ENCODE measurements at places on chromosomes 2 and 18.
A peak's percentile ranks its signal among the peaks of the same experiment; 100 is the strongest.

- DNase-seq = no peak
Measured at GRCh38 chr18:26436176-26437051, 111.9 kb downstream of the KCTD1 start.

DNA sequence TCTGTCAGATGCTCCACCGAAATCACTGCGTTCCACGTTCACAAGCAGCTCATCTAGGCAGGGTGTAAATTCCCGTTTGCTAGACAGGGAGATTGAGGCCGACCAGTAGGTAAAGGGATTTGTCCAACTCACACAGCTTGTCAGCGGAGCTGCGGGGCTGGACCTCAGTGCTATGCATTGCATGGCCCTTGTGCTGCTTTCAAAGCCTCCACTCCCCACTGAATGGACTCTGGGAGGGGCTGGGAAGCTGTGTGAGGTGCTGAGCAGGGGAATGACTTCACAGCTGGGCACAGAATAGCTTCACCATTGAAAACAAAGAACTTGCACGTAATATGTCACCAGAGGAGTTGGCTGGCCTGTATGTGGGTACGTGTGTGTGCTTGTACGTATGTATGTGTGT lies 21.4 kb downstream of the CELF4 start:
- DNase-seq = no peak

DNA sequence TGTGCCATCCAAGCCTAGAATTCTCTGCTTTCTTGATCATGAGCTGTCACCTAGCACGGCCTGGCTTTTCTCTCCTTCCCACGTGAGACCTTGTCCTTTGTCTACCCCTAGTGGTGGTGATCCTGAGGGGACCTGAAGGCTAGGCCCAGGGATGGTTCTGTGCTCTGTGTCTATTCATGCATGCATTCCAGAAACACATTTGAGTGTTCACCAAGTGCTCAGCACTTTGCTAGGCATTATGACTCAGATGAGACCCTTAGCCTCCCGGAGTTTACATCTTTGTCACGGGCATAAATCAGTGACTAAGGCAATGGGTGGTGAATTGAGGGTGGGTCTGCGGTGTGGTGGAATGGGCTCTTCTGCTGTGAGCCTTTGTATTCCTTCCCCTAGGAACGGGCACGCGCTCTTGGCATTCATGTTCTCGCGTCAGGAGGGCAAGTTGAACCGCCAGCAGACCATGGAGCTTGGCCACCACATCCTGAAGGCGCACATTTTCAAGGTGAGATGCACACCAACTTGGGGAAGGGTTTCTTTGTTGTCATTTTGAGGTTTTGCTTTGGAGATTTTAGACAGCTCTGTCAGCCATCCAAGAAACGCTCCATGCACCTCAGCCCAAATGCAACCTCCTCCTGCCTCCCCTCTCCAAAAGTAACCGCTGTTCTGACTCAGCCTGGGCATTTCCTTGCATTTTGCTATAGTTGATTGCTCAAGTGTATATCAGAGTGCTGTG lies 100.9 kb downstream of the WDSUB1 start:
- peak; percentile 34 for DNase-seq

DNA sequence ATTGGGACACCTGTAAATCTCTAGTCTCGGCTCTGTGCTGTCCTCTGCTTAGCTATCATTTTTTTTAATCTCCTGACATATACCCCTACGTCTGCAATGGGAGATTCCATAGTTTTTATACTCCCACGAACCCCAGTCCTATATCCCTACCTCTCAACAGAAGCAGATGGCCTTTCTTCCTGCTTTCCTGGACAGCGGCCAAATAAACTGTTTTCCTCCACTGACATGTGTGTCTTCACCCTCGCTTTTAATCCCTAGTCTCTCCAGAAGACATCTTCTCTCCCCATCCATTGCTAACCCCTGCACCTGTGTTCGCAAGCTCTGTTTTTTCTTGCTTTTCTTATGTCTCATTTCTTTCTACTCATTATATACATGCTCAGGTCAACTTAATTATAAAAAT lies 395.4 kb downstream of the EPHA4 start:
- DNase-seq = no peak

GRCh38 chr2:145807968-145808367 lies 1288.0 kb upstream of the ZEB2 start:
- no peak for DNase-seq

DNA sequence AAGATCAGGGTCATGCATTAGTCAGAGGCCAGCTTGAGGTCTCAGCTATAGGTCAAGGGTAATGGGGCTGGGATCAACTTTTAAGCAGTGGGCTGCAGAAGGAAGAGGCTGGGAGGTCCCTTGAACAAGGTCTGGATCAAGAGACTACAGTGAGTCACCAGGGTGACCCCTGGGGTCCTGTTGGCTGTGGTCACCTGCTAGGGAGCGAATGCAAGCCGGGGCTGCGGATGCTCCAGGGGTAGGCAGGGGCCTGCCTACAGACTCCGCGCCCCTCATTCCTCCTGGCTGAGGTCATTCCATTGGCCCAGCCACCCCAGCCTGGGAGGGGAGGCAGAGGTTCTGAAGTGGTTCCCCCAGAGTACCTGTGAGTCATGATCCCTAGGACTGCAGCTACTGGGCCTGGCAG lies 110.4 kb downstream of the CYP26B1 start:
- DNase-seq = no peak

- no peak for DNase-seq
Measured at GRCh38 chr18:9810299-9810698, 75.5 kb upstream of the TXNDC2 start.

DNA sequence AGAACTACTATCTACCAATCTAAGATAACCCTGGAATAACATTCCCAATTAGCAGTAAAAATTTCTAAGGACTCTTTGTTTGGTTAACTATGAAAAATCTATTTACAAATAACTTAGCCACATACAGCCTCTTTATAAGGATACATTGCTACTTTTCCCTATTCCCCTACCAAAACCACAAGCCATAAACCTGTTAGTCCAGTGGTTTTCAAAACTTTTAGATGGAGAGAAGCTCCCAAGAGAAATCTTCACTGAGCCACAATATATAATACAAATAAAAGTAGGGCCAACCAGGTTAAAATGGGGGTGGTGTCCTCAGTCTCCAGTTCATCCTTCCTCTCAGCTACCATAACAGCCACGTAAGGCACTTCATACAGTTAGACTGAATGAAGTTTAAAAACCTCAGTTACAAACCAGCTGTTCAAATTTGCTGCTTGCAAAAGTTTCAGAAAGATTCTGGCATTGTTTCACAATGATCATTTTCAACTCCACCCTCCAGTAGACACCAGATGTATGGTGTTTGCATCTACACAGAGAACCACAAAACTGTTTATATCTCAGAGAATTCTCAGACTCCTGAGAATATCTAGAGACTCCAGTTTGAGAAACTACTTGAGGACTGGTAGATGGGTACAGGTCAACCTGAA lies 26.0 kb downstream of the SOS1 start:
- no peak for DNase-seq

DNA sequence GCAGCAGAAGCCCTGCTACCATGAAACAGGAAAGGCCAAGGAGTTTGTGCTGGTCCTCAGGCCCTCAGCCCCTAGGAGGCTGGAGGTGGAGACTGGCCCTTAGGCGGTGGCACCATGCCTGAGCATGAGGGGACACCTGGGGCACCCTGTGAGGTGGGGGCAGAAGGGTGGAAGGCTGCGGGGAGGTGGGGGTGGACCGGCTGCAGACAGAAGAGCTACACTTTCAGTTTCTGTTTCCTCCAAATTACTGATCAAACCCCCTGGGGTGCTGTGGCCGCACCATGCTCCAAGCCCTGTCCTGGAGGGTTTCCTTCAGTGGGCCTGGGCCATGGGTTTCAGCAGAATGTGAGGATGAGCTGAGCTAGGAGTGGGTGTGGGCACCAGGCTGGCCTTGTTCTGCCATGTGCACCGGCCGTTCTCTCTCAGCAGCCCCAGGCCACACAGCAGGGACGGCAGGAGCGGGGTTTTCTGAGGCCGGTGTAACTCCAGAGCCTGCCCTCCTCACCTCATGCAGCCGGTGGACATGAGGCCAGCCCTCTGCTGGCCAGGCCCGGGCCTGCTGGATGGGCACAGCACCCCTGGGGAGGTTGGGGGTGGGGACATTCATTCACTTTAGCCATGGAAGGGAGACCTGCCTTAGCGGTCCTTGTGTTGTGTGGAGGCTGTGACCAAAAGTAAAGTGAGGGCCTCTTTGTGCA lies 51.5 kb downstream of the PLEKHB2 start:
- peak; percentile 3 for DNase-seq

DNA sequence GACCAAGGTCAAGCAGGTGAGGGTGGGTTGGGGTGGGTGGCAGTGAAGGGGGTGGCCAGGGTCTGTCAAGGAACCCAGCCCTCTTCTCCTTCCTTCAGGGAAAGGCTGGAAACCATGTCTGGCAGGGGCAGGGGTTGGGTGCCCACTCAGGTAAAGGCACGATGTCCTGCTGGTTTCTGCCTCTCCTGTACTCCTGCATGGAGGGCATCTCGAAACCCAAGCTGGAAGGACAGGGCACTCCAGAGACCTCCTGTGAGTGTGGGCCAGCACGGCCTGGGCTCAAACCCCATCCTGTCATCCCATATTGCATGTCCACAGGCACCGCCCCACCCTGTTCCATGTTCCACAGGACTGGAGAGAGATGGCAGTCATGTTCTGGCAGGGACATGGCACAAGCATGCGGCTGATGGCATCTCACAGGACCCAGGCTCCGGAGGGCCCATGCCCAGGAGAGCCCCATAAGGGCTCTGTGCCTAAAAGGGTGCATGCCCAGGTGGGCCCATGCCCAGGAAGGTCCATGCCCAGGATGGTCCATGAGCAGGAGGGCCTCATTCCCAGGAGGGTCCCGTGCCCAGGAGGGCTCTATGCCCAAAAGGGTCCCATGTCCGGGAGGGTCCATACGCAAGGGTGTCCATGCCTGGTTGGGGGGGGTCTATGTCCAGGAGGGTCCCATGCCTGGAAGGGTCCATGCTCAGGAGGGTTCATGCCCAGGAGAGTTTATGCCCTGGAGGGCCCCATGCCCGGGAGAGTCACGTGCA lies 6.4 kb downstream of the GPR35 start:
- no peak for DNase-seq

DNA sequence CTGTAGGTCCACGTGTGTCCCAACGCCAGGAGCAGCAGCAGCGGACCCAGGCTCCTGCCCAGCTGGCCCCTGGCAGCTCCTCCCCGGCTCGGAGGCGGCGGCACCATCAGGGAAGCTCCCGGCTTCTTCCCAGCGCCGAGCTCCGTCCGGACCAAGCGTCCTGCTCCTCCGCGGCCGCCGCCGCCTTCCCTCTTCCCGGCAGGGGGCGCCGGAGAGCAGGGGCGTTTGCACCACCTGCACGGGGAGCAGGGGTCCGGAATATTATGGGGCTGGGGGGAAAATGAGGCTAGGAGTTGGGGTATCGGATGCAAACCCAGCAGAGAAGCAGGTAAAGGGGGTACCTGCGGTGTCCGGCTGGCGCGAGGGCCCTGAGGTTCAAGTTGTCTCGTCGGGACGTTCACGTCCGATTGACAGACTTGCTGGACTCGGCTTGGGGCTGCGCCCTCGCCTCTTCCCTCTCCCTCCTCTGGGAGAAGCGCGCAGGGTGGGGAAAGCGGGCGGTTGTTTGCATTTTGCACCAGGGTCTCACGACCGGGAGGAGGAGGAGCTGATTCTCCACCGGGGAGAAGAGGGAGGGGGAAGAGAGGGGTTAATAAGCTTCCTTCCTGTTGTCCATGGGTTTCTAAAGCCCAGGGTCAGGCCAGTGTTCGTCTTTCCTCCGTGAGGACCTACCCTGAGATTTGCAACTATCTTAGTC lies at the start of gene CCBE1:
Gene CCBE1 (minus strand): TSS at position 188 of the 697 bp plus-strand sequence.
- peak; percentile 4 for DNase-seq

DNA sequence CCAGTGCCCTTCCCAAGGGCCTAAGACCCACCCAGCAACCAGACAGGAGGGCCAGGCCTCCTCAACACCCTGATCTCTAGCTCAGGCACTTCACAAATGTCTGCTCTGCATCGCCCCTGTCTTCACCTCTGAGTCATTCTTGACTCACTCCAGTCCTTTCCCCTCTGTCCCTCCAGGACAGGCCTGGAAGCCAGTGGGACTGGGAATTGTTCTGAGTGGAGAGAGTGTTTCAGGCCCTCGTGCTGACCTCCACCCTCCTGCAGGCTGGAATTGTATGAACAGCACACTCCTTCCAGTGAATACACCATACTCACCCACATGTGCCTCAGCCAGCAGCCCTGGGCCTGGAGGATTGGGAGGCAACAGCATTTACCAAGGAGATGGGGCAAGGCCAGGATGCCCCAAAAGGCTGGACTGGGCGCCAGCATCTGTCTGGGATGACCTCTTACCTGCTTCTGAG lies 304.2 kb downstream of the CYP26B1 start:
- DNase-seq = no peak

DNA sequence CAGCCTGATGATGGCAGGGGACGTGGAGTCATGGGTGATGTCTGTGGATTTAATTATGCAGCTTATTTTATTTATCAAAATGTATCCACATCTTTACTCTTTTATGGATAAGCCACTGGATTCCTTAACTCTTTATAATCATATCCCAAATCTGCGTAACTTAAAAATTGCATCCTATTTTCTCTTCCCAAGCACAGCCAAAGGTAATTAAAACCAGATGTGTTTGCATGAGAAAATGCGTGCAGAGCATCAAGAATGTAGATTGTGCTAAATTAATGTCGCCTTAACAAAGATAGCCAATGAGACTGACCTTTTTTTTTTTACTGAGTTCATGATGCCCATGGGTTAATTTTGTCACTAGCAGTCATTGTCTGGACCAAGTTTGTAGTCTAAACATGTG lies 10.0 kb downstream of the SH3RF3 start:
- DNase-seq = no peak

DNA sequence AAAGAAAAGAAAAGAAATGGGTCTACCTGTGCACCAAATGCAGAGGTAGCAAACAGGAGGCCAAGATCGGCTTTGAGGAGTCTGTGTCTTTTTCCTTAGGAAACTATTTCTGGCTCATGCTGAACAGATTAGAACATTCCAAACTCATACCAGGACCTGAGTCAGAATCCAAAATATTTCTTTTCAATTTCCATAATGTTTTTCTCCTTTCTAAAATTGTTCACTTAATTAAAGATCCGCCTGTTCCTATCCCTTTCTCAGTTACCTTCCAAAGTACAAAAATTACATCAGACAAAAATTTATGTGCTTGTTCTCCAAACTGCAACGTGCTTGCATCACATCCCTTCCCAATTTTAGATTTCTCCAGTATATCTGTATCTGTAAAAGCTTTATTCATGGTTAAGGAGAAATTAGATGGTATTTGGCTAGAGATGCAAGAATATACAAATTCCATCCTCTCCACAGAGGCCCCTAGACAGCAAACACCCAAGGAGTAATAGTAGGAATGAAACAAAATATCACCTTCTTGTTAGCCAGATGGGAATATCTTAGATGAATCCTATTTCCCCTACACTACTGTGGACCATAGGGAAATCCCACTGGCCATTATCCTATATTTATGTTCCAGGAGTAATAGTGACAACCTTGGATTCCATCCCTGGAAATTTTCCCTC lies 130.6 kb downstream of the LNPK start:
- DNase-seq = no peak

DNA sequence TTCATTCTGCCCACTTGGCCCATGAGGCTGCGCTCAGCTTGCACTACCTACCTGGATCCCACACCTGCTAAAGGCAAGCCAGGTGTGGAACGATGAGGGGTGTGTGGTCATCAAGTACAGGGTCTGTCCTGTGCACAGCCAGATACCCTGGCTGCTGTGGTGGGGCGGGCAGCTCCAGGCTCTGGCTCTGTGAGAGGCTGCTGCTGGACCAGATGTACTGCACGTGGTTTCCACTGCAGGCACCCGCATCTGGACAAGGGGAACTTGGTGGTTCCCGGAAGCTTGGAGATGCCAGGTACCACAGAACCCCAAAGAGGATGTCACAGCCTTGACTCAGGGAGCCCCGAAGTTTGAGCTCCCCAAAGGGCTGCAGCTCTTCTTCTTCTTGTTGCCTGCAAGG lies 68.1 kb upstream of the ZNF804A start:
- no peak for DNase-seq

GRCh38 chr2:147364597-147364996 lies 480.2 kb upstream of the ACVR2A start:
- DNase-seq = peak; percentile 36

- no peak for DNase-seq
Measured at GRCh38 chr18:33781429-33781828, 203.4 kb downstream of the ASXL3 start.

Measured in CD4-positive, alpha-beta T cell treated with Interleukin-21 for 1 hour (primary cell).